Tibial nerve (tissue), 4 donors: ENCODE measurements at places on chromosomes 1 and 21.

GRCh38 chr1:87669674-87670073 is 341.0 kb downstream of the LMO4 start:
- H3K4me3 ChIP-seq = no peak overlapping the region
- no peaks in the 10 kb centered on the region for H3K36me3 ChIP-seq
- no peak for DNase-seq
- no peak overlapping the region for H3K27ac ChIP-seq
- H3K27me3 ChIP-seq = no peaks in the 10 kb centered on the region
- no peaks in the 10 kb centered on the region for H3K4me1 ChIP-seq

DNA sequence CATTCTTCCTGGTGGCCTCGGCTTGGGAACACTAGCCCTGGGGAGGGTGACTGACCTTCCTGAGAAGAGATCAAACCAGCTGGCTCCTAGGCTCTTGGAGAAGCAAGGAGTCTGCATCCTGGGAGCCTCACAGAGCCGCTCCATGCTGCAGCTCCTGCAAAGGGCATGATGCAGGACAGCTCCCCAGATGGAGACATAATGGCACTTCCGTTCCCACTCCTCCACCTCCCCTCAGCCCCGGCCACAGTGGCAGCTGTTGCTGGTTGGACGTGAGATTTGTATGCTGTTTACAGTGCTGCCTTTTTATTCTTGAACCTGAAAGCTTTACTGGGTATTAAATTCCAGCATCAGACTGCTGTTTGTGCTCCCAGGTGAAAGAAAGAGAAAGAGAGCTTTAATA is 83.7 kb upstream of the CTTNBP2NL start:
- H3K4me3 ChIP-seq = no peak overlapping the region
- H3K27me3 ChIP-seq = no peaks in the 10 kb centered on the region
- no peaks in the 10 kb centered on the region for H3K4me1 ChIP-seq
- H3K36me3 ChIP-seq = no peaks in the 10 kb centered on the region
- DNase-seq = no peak
- H3K27ac ChIP-seq = no peak overlapping the region

GRCh38 chr1:119968068-119968492 is 71.8 kb upstream of the ADAM30 start:
- H3K27ac ChIP-seq = no peak overlapping the region
- H3K36me3 ChIP-seq = no peaks in the 10 kb centered on the region
- H3K4me3 ChIP-seq = no peak overlapping the region

- H3K27me3 ChIP-seq = no peaks in the 10 kb centered on the region
- no peak for DNase-seq
- no peak overlapping the region for H3K27ac ChIP-seq
- no peak overlapping the region for H3K4me3 ChIP-seq
Measured at GRCh38 chr21:16457498-16457897, 727.7 kb downstream of the USP25 start.

GRCh38 chr21:17519965-17520609 is 7.2 kb downstream of the CXADR start:
- no peak for DNase-seq
- no peaks in the 10 kb centered on the region for H3K27me3 ChIP-seq
- H3K27ac ChIP-seq = no peak overlapping the region
